Stimulated activated CD8-positive, alpha-beta memory T cell treated with anti-CD3 and anti-CD28 coated beads, Interleukin-7, amount 100 ng/mL, for 1 hour (primary cell): ENCODE measurements at places on chromosomes 2 and 18.

- DNase-seq: no peak
These were observed 46.9 kb upstream of the ASPRV1 start for GRCh38 chr2:70008290-70008689.

DNA sequence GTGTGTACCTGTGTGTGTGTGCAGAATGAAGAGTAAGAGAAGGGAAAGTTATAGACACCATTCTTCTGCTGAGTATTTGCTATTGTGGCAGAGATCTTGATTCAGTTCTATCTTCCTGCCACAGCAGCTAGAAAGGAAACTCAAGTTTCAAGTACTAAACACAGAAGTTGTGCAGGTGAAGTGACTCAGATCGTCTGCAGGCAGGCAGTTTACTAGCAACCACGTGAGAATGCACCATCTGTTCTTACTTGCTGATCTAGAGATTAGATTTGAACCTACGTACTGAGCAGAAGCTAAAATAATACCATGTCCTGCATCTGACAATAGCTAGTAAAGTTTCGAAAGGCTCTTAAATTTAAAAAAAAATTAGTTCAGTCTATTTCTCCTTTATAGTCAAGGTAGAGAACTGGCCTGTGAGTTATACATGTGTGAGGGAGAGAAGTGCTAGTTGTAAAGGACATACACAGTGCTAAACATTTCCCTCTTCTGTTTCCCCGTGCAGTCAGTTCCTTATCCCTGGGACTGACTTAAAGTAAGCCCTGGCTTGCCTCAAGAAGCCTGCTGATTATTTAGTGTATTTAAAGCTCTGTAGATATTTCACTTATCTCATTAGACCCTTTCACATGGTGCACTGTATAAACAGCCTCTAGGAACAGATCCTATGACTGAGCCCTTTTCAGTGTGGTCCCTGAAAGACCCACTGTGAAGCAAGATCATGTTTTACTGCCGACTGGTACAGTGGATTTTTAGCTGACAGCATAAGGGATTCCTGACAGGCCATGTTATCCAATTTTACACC lies 45.0 kb downstream of the SLC38A11 start:
- no peak for DNase-seq

- no peak for DNase-seq
These were observed 84.5 kb downstream of the LONRF2 start for GRCh38 chr2:100237770-100238169.

DNA sequence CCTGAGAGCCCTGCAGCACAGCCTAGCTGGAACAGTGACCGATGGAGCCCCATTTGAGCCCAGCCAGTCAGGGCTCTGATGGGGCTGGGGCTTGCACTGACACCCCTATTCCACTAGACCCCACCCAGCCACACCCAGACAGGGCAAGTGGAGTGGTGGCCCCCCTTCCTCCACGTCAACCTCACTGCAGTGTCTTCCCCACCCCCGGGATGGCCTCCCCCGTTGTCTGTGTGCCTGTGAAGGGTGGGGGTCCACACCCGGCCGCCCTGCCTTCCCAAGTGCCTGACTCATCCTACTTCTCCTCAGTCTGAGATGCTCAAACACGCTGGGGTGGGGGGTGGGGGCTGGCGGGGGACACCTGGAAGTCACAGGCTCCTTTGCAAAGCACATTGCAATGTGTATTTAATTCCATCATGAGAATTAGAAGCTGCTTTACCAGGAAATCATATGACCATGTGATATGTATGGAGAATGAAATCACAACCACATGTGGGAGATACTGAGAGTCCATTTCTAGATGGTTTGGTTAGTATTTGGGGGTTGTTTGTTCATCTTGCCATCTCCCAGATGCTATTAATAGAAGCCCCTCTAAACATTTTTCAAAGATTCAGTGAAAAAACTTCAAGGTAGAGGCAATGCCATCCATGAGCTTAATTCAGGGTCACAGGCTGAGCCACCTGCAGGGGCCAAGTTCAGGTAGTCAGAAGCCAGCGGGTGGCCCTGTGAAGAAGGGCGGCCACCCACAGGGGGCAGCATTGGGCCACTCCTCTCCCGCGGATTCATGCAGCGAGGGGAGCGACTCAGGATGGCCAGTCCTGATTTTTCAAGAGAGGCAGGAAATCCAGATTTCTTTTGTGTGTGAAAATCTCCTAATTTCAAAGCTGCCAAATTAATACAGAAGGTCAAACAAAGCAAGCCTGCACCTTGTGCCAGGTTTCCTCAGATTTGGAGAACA lies 22.7 kb upstream of the GMPPA start:
- no peak for DNase-seq

DNA sequence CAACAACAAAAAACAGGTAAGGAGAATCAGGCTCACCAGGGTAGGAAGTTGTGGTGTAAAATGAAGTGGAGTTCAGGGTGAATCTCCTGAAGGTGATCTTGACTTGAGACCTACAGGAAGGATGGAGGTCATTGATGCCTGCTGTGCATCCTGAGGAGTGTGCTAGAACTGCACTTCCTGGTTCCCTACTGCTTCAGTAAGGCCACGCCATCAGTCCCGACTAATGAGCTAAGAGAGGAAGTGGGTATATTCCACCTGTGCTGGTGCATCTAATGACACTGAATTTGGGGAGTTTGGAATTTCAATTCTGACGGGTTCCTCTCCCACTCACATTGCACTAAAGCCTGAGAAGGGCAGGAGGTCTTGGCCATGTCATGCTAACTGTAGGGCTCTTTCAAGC lies 349.3 kb upstream of the SLC14A2 start:
- no peak for DNase-seq

DNA sequence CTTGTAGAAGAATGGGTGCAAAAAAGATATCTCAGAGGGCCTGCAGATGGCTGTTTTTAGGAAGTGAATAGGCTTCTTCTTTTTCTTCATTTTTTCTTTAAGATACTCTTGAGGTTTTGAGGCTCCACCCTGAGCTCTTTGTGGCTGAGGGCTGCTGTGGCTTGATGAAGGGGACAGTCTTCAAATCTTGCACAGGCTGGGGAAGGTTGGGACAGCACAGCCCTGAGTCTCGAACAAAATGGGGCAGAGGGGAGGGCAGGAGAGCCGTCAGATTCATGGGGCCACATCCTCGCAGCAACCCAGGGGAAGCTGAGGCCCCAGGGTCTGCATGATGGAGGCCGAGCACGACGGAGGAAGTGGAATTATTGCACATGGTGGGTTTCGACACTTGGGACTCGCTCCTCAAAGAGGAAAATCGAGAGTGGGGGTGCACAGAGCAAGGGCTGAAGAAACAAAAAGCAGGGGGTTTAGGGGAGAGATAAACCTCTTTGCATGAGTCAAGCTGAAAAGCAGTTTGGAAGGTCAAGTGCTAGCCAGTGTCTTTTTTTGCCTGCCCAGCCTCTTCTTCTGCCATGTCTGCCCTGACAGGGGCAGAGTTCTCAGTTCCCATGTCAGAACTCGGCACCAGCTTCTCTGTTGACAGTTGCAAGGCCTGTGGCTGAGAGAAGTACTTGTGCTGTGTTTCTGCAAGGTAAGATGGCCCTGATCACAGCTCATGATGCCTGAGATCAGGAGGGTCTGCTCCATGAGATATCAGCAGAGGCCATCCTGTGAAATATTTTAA lies 19.5 kb downstream of the INPP4A start:
- DNase-seq: no peak

DNA sequence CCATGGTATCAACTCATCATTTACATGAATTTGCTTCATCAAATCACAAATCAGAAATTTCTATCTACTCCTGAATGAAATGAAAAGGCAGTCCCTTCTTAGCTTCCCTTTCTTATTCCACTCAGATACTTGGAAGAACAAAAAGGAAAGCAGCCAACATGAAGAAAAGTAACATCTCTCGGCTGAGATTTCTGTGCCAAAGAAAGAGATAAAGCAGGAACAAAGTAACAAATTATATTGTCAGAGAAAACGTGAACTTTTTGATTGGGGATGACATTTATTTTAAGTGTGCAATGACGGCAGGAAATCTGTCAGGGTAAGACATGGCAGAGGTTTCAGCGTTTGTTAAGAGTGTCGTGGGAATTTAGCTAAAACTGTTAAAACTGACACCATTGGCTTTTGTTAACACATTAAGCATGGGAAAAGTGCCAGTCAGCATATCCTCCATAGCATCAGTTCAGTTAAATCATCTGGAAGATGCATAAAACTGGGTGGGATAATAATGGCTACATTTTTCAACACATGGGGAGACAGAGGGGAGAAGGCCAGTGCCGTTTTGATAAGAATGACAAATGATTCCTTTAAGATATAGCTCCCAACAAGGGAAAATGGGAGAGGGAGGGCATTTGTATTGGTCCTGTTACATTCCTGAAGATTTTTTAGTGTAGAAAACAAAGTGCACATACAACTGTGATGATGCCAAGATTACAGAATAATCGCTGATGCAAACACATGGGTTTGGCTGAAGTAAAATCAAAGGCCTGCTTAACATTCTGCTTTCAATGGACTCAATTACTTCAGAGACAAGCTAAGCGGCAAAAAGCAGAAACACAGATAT lies 211.6 kb downstream of the ZNF521 start:
- no peak for DNase-seq

DNA sequence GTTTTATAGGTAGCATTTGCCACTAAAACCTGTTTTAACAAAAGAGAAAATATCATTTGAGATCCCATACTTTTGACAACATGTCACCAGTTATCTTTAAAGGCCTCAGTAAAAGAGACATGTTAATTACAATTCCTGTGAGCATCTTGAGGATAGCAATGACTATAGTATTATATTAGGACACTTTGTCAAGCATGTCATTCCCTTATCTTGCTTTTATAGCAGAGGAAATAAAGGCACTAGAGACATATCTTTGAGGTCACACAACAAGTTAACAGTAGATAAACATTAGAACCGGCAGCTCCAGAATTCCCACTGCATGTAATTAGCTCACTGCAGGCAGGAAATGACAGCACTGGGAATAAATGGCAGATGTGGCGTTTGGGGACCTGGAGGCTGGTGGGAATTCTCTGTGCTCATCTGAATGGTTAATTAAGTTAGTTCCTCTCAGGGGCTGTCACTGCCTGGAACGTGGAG lies 25.9 kb downstream of the LYPD6B start:
- DNase-seq: no peak

DNA sequence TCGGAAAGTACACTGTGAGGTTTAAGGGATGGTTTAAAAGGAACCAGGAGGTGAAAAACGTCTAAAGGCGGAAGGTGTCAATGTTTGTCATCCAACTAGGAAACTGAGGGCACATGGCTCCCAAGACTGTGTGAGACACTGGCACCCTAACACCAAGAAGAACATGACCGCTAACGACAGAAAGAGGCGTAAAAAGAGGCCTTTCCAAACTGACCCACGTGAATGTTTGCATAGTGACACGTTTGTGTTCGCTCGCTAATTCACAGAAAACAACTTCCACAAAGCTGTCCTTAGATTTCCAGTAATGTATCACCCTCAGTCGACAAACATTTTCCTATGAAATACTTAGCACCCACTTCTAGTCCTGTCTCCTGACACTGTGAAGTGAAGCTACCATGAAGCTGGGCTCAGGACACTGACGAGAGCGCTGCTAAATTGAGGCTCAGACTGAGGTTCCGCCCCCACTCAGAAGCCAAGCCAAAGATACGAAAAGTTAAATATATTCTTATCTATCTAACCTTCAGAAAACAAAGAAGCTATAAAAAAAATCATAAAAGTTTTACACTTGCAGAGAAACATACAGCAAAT lies 86.5 kb downstream of the ZNF516 start:
- DNase-seq: no peak

- no peak for DNase-seq
These were observed at the start of gene PROKR1 for GRCh38 chr2:68643011-68643873. PROKR1 (plus strand) TSS chr2:68643579; CDS start chr2:68645822, 2,243 bp downstream.
